ENCODE measurements at places on chromosomes 16 and 17.
A peak's percentile ranks its signal among the peaks of the same experiment; 100 is the strongest.

GRCh38 chr16:17793354-17793753 is 322.6 kb upstream of the XYLT1 start:
- DNase-seq = no peak

DNA sequence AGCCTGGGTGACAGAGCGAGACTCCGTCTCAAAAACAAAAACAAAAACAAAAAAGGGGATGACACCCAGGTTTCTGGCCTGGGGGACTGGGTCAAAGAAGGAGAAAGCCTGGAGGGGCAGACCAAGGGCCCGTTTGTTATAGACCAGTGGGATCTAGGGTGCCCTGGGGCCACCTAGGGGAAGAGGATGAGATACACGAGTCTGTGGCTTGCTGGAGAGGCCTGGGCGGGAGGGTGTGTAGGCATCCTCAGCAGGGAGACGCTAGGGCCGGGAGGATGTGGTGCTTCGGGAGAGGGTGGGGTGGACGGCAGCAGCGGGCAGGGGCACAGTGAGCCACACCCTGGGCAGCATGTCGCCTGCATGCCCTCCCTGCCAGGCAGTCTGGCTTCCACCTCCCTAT is 17.1 kb upstream of the CRK start:
- DNase-seq = no peak

GRCh38 chr16:49330562-49331201 is 42.9 kb upstream of the C16orf78 start:
- DNase-seq = no peak

DNA sequence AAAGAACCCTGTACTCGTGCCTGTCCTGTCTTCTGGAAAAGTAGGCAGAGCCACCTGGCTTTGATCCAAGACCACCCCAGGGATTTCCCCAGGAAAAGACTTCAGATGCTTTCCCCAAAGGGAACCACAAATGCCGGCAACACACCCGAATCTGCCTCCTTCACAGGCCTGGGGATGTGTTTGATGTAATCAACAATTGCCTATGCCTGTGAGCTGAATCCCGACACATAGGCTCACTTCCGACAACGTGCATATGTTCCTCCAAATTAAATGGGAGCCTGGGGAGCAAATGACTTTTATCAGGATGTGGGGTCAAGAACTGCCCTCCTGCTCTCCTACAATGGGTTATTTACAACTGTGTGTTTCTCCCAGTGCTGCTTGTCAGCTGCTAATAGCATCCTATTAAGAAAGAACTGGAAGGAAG is 535.2 kb upstream of the CDH11 start:
- no peak for DNase-seq

DNA sequence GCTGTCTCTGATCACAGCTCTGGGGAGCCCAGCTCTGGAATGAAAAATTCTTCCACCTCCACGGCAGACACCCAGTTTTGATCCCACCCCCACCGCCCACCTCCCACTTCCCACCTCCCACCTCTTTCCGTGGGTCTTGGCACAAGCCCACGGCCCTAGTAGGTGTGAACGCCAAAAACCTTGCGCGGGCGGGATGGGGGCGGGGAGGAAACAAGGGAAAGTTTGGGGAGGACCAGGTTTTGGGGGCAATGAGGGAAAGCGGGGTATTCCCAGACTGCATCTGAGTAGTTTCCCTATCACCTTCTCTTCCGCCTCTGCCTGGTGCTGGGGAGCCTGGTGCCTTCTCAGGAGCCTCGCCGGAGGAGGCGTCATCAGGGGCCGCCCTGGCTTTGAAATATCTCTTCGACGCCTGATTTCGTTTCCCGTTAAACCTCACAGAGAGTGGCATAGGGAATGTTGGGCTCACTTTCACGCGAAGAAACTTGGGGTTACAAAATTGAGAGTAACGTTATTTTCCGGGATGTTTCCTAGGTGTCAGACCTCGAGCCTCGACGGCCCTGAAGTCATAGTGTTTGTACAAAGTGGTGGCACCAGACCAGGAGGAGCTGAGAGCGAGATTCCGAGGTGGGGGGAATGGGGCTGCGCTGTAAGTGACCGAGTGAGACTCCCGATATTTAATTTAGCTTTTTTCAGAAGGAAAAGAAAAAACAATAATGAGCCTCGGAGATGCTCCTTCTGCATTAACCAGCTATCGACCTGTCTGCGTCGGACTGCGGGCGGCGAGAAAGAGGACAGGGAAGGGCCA is 1.6 kb upstream of the IRX3 start:
- no peak for DNase-seq

DNA sequence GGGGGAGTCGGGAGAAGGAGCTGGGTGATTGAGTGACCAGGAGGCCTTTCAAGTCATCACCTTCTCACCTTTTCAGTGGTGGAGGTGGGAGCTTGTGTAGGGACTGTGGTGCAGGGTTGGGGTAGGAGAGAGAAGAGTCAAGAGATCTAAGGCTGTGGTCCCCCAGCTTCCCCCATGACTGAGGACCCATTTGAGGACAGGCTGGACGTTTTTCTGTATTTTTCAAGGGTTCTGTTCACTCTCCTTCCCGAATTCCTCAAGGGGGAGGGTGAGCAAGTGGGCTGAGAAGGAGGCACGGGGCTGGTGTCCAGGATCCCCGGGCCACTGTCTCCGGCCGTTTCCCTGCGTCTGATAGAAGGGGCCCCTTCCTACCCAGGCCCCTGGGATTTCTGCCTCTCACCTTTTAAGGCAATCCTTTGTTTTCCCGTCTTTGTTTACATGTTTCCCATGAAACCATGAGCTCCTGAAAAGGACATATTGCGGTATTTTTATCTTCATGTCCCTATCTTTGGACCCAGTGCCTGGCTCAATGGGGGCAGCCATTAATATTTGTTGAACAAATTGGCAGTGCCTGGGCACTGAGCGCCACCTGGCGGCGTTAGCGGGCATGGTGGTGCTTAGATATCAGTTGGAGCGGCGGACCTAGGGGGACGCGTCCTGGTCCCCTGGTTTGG is 9.2 kb upstream of the CD300A start:
- peak; percentile 72 for DNase-seq

DNA sequence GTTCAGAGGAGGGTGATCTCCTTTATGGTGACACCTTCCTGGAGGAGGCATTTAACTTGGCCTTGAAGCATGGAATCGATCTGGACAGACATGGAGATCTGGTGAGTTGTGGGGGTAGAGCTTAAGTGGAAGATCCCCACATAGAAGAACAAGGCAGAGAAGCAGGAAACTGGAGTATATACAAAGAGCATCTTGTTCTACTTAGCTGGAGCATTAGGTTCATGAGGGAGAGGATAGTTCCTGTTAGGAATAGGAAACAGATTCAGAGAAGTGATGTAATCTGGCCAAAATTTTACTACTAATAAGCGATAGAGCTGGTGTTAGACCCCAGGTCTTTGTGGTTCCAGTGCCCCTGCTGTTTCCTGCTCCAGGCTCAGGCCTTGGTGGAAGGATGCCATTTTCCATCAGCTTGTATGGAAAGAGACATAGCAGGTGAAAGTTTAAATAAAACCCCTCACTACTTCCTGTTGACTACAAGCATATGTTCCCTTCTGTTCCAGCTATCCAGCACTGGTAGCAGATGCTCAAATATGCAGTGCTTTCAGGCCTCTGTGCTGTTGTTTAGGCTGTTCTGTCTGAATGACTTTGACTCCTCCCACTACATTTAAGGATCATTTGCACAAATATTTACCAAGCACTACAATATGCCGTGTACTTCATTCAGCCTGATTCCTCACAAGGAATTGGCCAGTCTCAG is 9.4 kb downstream of the RPAIN start:
- DNase-seq = peak; percentile 34

GRCh38 chr17:6072157-6072556 is 2.0 kb downstream of the WSCD1 start:
- DNase-seq = no peak

- DNase-seq = no peak
Measured at GRCh38 chr17:29190592-29191207, 10.5 kb upstream of the MYO18A start.

DNA sequence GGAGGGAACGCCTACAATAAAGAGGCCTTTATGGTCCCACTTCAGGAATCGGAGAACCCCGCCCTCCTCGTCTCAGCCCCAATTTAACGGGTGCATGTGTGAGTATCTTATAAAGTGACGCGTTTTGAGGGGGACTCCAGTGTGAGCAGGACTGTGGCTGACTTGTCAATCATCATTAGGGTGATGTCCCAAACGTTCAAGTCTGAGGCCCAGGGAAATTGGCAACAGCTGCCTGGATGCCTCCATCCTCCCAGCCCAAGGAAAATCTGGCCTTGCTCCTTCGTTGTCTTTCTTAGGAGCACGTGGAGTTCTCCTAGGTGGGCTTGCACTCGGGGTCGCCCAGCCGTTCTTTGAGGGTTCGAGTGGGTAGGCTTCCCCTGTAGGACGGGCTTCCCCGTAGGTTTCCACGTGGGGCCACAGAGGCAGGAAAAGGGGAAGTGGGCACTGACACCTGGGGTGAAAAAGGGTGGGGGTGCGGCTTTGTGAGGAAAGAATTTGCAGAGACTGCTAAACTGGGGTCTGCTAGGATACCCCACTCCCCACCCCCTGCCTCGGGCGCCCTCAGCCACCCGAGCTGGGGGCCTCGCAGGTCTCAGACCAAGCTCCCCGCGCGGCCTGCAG is 561 bp upstream of the HERPUD1 start:
- no peak for DNase-seq

GRCh38 chr17:31393749-31394146 is 2.3 kb downstream of the RAB11FIP4 start:
- no peak for DNase-seq

GRCh38 chr17:28717578-28718332 is at the start of gene RAB34:
Gene RAB34, minus strand, starts transcription at chr17:28717868. Its CDS starts 602 bp downstream, at chr17:28717266.
- no peak for DNase-seq

GRCh38 chr16:54697677-54698076 is 233.0 kb upstream of the IRX5 start:
- DNase-seq = no peak

DNA sequence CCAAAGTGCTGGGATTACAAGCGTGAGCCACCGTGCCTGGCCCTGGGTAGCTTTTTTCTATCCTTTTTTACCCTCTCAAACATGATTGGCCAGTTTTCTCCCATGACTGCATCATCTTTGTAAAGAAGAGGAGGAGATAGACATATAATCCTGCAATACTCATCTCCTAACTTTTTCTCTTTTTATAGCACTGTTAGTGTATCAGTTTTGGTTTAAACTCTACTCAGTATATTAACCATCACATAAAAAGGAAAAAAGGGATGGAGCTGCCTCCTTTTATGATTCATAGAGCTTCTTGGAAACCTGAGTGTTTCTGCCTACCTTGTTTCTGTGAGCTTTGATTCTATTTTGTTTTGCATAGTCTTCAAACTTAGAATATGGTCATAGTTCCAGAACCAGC is 12.0 kb upstream of the TMEM106A start:
- no peak for DNase-seq

GRCh38 chr16:68417711-68418301 is 30.5 kb downstream of the SMPD3 start:
- peak; percentile 58 for DNase-seq

DNA sequence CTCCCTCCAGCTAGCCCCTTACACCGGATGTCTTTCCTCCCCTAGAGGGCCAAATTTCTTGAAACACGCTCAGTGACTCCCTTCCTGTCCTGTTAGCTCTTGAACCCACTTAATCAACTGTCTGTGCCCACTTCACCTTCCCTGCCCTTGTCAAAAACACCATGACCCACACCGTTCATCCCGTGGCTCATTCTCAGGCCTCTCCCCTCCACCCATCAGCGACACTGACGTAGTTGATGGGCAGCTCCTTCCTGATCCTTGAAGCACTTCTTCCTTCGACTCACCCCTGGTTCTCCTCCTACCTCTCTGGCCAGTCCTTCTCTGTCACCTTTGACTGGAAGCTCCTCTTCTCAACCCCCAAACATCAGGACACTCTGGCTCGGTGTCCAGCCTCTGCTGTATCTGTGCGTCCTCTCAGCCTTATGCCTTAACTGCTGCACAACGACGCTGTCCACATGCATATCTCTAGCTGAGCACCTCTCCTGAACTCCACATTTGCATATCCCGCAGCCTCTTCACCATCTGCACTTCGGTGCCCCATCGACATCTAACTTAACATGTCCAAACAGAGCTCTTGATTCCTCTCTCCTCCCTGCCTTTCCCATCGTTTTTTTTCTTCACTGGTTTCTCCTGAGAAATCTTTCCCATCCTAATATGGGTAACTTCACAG is 39.3 kb upstream of the CCDC182 start:
- DNase-seq = no peak

DNA sequence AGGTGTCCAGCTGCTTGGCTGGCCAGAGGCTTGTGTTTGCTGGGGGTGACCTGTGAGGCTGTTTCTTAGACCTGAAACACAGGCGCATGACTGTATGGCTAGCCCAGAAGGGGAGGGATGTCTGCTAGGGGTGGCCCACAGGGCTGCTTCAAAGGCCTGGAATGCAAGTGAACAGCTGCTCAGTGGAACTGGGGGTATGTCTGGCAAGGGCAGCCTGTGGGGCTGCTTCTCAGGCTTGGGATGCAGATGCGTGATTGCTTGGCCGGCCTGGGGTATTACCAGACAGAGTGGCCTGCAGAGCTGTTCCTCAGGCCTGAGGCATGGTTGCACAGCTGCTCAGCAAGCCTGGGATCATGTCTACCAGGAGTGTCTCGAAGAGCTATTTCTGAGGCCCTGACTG is 20.5 kb downstream of the TANC2 start:
- DNase-seq = no peak

- DNase-seq = peak; percentile 18
Measured at GRCh38 chr17:80927791-80928216, 63.8 kb upstream of the CHMP6 start.

- DNase-seq = no peak
Measured at GRCh38 chr17:58331815-58332777, 3.5 kb upstream of the TSPOAP1 start.

GRCh38 chr16:70737377-70738082 is 51.7 kb upstream of the MTSS2 start:
- no peak for DNase-seq
